ENCODE measurements at places on chromosomes 11 and 22. TPM values are rescaled to one million over a fixed set of nuclear protein-coding genes. Genes with fewer than 3 reads are reported as not detected.

GRCh38 chr22:44103735-44104480 lies 76.8 kb upstream of the PARVG start:
- no peak for DNase-seq

DNA sequence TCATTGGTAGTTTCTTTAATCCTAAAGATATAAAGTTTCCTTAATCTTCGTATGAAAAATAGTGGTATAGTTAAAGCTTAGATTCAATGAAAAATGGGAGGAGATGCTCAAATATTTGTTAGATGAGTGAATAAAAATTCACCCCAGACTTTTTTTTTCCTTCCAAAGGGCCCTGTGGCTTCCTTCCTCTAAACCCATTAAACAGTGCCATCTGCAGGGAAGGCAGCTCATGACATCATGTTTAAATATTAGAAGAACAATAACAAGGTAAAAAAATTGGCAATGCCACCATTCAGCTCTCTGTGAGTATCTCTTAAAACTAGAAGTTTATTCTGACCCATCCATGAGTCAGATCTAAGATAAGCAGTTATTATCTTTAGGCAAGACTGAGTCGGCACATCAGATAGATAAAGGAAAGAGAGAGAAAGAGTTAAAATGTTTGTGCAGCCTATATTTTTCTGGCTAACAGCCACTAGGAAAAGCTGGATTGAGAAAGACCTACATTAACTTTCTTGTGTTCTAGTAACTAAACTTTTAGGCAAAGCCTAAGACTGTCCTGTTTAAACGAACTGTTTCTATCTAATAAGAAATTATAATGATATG lies 19.1 kb upstream of the OOSP1 start:
- peak; percentile 67 for DNase-seq

DNA sequence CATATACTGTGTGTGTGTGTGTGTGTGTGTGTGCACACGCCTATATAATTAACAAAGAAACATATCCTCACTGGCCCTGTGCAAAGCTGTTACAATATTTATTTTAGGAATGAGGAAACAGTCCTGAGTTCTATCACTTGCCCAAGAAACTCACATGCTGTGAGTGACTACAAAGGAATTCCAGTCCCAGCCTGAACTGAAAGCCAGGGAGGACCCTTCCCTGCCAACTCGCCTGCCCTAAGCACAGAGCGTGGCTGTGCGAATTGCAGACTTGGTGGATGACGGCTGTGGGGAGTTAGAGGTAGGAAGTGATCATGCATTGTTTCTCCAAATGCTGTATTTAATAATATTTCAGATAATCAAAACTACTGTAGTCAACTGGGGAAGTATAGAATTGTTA lies 26.4 kb upstream of the CD5 start:
- DNase-seq = peak; percentile 62

DNA sequence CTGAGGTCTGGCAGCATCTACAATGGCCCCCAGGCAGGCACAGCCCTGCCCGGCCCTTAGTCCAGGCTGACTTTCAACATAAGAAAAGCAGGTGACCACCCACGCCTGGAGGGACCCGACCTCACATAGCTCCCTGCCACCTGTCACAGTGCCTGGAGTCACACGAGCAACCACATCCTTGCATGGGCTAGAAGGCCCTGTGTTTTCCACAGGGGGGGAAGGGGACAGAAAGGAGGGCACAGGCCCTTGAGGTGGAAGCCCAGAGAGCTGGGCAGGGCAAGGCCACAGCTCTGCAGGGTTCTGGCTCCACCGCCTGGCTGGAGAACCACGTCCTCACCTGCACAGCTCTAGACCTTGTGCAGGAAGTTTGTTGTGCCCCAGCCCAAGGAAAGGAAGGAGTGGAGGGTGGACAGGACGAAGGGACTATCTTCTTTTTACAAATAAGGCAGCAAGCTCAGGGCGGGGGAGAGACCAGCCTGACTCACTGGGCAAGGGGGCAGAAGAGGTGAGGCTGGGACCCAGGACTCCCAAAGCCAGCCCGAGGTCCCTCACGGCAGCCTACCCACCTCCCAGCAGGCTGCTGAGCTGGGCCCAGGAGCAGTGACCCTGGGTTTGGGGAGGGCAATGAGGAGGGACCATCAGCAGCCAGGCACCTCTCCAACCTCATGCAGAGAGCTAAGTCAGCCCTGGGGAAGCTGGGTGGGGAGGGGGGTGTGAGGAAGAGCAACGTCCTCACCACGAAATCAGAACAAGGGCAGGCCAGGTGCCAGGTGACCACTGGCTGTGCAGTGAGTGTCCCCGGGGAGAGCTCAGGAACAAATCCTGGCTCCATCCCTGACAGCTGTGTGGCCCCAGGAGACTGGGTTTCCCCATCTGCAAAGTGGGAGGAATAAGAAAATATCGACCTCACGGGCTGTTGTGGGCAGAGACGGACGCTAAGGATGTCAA lies 4.3 kb downstream of the C1QTNF6 start:
- no peak for DNase-seq

DNA sequence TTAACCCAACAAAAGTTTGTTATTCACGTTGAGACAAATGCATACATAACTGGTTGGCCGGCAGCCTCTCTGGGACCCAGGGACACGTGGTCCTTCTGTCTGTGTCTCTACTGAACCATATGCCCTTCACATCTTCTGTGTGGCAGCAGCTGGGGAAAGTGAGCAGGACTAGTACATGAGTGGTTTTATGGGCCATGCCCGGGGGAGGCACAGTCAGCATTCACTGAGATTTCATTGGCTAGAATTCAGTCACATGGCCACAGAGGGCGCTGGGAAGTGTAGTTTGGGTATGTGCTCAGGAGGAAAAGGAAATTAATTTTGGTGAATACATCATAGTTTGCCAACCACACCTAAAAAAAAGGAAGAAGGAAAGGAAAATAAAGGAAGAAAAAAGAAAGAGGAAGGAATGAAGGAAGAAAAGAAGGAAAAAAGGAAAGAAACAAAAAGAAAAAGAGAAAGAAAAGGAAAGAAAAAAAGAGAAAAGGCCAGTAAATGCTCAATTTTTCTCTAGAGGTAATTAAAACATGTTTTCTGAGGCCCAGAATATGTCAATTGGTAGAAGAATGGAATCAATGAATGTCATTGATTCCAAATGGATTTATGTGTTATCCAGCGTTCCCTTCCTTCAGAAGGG lies 55.9 kb upstream of the KIRREL3 start:
- DNase-seq = no peak

Gene DERL3
- 3.3 TPM for polyA plus RNA-seq

DNA sequence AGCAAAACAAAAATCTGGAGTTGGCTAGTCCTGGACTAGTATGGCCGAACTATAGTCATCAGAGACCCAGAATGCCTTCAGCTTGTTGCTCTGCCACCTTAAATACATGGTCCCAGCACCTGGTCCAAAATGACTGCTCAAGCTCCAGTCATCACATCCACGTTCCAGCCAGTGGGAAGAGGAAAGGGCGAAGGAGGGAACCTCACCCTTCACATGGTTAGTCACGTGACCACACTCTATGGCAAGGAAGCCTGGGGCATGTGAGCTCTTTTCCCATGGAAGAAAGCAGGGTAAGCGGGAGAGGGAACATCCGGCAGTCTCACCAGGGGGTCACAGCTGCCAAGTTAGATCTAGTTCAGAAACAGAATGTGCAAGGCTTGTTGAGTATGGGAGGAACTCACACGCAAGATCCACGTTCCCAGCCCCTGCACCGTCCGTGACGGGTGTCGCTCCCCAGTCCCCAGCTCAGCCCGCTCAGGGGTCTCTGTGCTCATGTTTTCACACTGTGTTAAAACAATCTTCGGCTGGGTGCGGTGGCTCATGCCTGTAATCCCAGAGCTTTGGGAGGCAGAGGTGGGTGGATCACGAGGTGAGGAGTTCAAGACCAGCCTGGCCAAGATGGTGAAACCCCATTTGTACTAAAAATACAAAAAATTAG lies 1.9 kb upstream of the ANO9 start:
- DNase-seq = no peak

Gene KCNC1
- not detected for polyA plus RNA-seq

GRCh38 chr11:125379981-125380380 lies 116.1 kb downstream of the FEZ1 start:
- DNase-seq = no peak

DNA sequence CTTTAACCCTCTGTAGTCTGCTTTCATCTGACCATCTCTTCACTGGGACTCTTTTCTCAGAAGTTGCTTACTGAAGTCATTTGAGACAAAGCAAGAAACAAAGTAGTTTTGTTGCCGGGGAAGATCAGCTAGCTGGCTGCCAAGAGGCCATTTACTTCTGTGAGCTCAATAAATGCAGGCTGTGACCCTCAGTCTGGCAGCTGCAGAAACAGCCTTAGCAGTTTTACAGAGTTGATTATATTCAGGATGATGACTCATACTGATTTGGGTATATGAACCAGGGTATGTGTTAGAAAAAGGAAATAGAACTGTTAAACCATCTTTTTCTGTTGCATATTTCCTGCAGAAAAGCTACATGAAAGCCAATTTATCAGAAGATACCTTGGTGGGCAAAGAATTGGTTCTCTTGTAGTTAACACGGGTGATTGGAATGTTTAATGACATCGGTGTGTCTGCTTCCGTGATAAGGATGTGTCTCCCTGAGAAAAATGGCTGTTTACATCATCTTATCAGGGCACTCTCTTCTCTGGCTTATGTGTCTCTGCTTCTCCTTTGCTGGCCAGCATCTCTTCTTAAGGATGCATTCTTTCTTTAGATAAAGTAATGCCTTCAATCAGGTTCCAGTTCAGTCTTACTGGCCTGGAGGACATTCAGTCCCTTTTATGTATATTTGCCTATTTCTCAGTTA lies 18.5 kb downstream of the FIBIN start:
- DNase-seq = peak; percentile 18

GRCh38 chr22:26857169-26857568 lies 199.8 kb downstream of the MIAT start:
- DNase-seq = no peak

DNA sequence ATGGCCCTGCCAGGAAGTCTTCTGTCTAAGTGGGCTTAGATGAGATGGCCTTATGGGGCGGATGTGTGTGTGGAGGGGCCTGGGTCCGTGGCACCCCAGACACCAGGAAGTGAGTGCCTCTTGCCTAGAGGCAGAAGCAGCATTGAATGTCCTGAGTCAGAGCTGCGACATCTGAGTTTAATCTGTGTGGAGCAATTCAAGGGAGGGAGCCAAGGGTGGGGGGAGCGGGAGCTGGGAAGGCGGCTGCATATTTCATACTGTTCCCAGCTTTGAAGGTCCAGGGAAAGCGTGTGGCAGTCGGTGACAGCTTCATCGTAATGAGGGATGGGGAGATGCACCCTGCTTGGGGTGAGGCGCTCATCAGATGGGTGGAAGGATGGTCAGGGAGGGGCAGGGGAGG lies 73.5 kb upstream of the THY1 start:
- DNase-seq = no peak

- DNase-seq = no peak
Observed at GRCh38 chr11:12077535-12078280, 32.7 kb upstream of the MICAL2 start.

DNA sequence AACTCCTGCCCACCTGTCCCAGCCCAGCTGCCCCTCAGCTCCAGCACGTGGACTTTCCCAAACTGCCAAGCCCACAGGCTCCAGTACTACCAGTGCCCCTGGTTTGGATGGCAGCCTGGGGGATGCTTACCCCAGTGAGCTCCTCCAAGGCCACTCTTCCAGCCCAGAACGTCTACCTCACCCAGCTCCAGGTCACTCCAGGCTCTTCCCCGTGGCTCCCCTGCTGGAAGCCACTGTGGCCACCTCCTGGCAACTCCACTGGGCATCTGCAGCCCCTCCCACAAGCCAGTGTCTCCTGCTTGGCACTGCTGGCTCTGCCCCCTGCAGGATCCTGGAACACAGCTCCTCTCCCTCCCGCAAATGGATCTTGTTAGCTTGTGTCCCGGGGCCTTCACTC lies 29.3 kb downstream of the LMO1 start:
- no peak for DNase-seq

Gene GNG3
- polyA plus RNA-seq = 0.06 TPM

Gene KIAA1671
- polyA plus RNA-seq = 6.6 TPM

Gene PHF21B
- 0.12 TPM for polyA plus RNA-seq

GRCh38 chr11:11567936-11568650 lies 53.7 kb downstream of the GALNT18 start:
- peak; percentile 68 for DNase-seq

GRCh38 chr11:72250661-72251464 lies 6.9 kb upstream of the PHOX2A start:
- no peak for DNase-seq

Gene LYVE1
- not detected for polyA plus RNA-seq
